Activated CD4-positive, alpha-beta memory T cell treated with anti-CD3 and anti-CD28 coated beads, Interleukin-2, amount 10 ng/mL, durations not matched to agents 7 days and 5 days (primary cell): ENCODE measurements at places on chromosomes 11 and 22. TPM values are rescaled to one million over a fixed set of nuclear protein-coding genes. Genes with fewer than 3 reads are reported as not detected.
A peak's percentile ranks its signal among the peaks of the same experiment; 100 is the strongest.

- peak; percentile 25 for DNase-seq
Observed at GRCh38 chr11:108224911-108225786, 2.3 kb downstream of the ATM start.

DNA sequence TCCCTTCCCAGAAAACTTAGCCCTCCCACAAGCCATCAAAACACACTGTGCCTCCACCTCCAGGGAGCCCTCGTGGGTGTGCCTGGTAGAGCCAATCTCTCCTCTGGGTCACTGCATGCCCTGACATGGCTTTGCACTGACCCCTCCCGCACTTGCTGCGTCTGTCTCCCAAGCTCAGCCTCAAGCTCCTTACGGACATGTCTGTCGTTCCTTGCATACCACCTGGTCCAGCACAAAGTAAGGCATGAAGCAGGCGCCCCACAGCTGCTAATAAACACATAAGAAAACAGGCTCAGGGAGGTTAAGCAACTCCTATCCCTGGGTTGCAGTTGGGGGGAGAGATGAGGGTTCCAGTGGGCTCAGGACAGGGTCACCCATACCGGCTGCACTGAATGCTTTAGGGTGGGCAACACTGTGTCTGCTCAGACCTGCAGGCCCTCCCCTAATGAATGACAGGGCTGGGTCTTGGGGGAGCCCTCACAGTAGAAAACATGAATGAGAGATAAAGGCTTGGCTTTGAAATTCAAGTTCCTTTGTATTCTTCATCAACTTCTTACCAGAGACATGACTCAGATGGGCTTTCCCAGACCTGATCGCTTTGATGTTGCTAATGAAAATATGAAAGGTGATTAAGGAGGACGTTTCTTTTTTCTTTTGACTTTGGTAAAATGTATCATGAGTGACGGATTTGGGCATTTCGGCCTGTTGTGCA, 38.0 kb downstream of the PHF21B start:
- DNase-seq = no peak

The ACR gene
- not detected for total RNA-seq

The RHOD gene
- 0.33 TPM for total RNA-seq

The TST gene
- 7.2 TPM for total RNA-seq
